ENCODE measurements at places on chromosomes 6 and 20.

DNA sequence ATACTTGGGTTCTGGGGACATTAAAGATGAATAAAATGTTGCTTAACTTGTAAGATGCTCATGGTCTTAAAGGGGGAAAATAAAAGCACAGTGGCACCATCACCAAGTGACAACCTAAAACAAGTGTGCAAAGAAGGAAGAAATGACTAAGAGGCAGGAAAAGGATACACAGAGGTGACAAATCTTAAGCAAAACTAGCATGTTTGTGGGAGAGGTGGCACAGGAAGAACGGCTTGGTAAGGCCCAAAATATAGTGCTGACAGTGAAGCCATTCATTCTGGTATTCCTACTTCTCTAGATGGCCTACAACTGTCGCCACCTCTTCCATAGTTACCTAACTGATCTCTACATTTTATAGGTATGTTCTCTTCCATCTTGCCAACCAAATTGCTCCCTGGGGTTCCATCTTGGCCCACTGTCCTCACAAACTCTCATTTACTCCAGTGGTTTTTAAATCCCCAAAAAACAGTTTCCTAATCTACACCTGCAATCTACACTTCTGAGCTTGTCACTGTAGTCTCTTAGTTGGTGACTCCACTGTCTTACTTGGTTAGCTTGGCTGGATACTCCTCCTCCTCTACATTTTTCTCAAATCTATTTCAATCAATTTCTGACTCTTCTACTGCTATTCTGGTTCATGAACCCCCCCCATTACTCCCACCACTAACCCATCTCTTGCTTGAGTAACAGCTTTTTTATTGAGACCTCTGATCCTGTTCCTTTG, 33.5 kb downstream of the FAM8A1 start:
- DNase-seq: no peak

DNA sequence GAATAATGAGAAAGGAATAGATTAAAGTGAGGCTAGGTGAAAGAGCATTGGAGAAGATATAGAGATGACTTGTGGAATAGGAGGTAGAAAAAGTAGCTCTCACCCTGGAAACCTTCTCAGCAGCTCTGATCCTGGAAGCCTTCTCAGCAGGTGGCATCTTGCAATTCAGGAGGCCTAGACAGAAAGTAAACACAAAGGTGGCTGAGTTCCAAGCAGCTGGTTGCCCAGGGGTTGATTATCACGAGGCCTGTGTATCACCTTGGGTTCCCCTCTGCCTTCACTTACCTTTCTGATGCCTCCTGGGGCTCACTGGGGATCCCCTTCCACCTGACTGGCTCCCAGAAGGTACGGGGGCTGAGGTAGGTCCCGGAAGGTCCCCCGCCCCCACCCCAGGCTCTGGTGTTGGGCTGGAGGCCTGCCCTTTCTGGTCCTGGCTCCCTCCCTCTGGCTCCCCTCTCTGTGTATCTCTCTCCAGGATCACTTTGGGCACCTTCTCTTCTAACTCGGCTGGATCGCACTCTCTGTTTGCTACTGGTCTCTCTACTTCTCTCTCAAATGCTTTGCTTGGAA, 9.7 kb downstream of the MDC1 start:
- DNase-seq: no peak

DNA sequence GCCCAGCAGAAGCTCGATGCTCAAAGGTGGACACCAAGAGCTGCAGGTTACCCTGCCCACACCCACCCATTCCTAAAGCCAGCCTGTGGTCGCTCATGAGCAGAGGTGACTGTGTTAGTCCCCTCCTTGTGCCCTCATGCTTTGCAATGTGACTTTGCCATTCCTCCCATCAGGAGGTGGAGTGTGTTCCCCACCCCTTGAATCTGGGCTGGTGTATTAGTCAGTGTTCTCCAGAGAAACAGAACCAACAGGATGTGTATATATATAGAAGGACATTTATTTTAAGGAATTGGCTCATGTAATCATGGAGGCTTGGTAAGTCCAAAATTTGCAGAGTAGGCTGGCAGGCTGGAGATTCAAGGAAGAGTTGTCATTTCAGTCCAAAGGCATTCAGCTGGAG, 54.4 kb upstream of the RNF24 start:
- DNase-seq: no peak

DNA sequence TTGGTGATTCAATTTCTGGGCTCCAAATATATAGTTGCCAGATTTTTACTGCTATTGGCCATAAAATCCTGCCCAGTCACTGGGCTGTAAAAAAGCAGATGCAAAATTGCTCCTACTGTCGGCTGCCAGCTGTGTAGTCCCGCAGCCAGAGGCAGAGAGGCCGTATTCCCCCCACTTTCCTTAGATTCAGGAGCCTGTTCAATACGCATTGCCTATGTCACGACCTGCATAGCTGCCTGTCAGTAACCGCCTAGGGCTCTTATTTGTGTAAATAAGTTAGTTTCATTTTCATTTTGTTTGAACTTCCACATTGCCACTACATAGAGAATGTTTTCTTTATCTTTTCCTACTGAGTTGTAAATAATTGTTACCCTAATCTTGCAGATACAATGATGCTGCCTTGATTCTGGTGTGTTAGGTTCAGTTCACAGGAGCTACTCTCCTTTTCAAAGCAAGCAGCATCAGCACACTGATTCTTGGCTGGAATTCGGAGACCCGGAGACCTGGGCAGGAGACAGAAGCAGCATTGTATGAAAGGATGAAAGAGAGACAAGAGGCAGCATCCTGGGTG, 46.0 kb upstream of the UST start:
- no peak for DNase-seq

GRCh38 chr6:42095776-42096541, 45.6 kb downstream of the TAF8 start:
- DNase-seq: no peak

All from amygdala (tissue), 56 donors.